ENCODE measurements at places on chromosomes 2 and 18. TPM values are rescaled to one million over a fixed set of nuclear protein-coding genes. Genes with fewer than 3 reads are reported as not detected.

Gene SCN7A
- 5.0 TPM for total RNA-seq

- DNase-seq: no peak
- H3K36me3 ChIP-seq: no peaks in the 10 kb centered on the region
- H3K4me3 ChIP-seq: no peak overlapping the region
- no peak overlapping the region for H3K27ac ChIP-seq
- no peaks in the 10 kb centered on the region for H3K4me1 ChIP-seq
Measured at GRCh38 chr2:99651930-99652670, 162.3 kb upstream of the REV1 start.

Gene SATB2
- total RNA-seq: 9.9 TPM

- no peak for DNase-seq
- H3K4me3 ChIP-seq: no peak overlapping the region
- no peaks in the 10 kb centered on the region for H3K36me3 ChIP-seq
- no peak overlapping the region for H3K27ac ChIP-seq
- H3K27me3 ChIP-seq: no peaks in the 10 kb centered on the region
- H3K4me1 ChIP-seq: no peaks in the 10 kb centered on the region
Measured at GRCh38 chr18:48616484-48617255, 77.8 kb downstream of the CTIF start.

GRCh38 chr2:21256006-21256405 lies 132.2 kb downstream of the TDRD15 start:
- DNase-seq: peak; percentile 66
- H3K27me3 ChIP-seq: no peaks in the 10 kb centered on the region
- H3K27ac ChIP-seq: no peak overlapping the region
- H3K36me3 ChIP-seq: no peaks in the 10 kb centered on the region
- no peak overlapping the region for H3K4me3 ChIP-seq

Gene ALKAL2
- 21.2 TPM for total RNA-seq

Gene SLC4A5
- total RNA-seq: 7.3 TPM

- no peaks in the 10 kb centered on the region for H3K27me3 ChIP-seq
- no peaks in the 10 kb centered on the region for H3K4me1 ChIP-seq
- H3K36me3 ChIP-seq: no peaks in the 10 kb centered on the region
- DNase-seq: no peak
- H3K4me3 ChIP-seq: no peak overlapping the region
Measured at GRCh38 chr2:234459401-234460009, 37.4 kb downstream of the ARL4C start.

Gene B3GNT7
- total RNA-seq: 6.7 TPM

Gene SGO2
- total RNA-seq: 1.7 TPM

- H3K4me3 ChIP-seq: no peak overlapping the region
- no peak overlapping the region for H3K27ac ChIP-seq
- no peak for DNase-seq
Measured at GRCh38 chr2:41414486-41415230, 633.2 kb upstream of the PKDCC start.

Gene BMP10
- not detected for total RNA-seq

DNA sequence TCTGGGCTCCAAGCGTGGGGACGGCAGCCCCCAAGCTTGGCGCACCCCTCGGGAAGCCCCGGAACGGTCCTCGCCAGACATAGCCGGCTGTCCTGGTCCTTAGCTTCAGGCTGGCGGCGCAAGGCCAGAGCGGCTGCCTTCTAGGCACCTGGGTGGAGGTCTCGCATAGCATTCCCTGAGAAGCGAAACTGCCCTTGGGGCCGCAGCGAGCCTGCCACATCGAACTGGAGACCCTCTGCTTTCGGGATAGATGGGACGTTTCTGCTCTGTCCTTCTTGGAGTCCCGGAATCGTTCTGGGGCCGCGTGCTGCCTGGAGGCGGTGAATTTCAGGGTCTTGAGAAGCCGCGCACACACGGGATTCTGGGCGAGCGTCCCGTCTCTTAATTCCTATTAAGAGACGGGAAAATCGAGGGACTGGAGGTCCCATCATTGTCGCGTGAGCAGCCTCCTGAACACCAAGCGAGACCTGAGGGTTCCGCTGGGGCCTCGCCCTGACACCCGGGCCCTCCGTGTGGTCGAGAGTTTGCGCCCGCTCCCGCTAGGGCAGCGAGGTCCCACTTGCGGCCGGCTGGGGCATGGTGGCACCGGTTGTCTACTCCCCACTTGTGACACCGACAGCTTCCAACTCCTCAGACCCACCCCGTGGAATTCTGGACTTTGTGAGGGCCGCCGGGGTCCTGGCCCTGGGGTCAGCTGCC lies 9.7 kb upstream of the EN1 start:
- no peaks in the 10 kb centered on the region for H3K27me3 ChIP-seq
- DNase-seq: no peak
- H3K4me3 ChIP-seq: no peak overlapping the region
- no peaks in the 10 kb centered on the region for H3K36me3 ChIP-seq
- no peak overlapping the region for H3K27ac ChIP-seq

Gene NPPC
- 0.49 TPM for total RNA-seq

Gene SPATA3
- total RNA-seq: not detected

- peaks cover 18% of the 10 kb centered on the region for H3K4me1 ChIP-seq
- no peaks in the 10 kb centered on the region for H3K27me3 ChIP-seq
- DNase-seq: no peak
- no peaks in the 10 kb centered on the region for H3K36me3 ChIP-seq
Measured at GRCh38 chr2:27792759-27793158, 21.2 kb downstream of the MRPL33 start.

GRCh38 chr2:217836901-217837491 lies 165.8 kb downstream of the TNS1 start:
- peak; percentile 84 for DNase-seq
- H3K36me3 ChIP-seq: no peaks in the 10 kb centered on the region
- H3K4me3 ChIP-seq: no peak overlapping the region
- H3K27ac ChIP-seq: no peak overlapping the region
- H3K4me1 ChIP-seq: no peaks in the 10 kb centered on the region

Gene C2orf69
- 11.0 TPM for total RNA-seq

DNA sequence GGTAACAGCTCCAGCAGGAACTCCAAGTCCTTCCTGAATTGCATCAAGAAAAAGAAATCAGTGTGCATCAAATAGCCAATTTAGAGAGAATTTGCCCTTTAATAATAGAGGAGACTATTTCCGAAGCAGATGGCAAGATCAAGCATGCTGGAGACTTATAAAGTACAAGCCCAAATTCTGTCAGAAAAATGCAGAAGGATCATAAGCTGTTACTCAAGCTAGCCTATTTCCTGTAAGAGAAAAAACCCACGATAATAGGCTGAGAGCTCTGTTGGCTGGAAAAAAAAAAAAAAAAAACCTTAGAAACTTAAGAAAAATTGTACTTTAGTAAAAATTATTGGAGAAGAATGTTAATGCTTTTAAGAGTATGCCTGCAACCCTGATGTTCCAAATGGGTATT lies 24.4 kb upstream of the ITM2C start:
- H3K4me3 ChIP-seq: no peak overlapping the region
- no peaks in the 10 kb centered on the region for H3K36me3 ChIP-seq
- no peaks in the 10 kb centered on the region for H3K27me3 ChIP-seq
- H3K4me1 ChIP-seq: no peaks in the 10 kb centered on the region
- no peak for DNase-seq

Gene INHA
- total RNA-seq: 0.55 TPM

Gene SGPP2
- total RNA-seq: not detected

Gene GPR155
- 6.8 TPM for total RNA-seq

Gene ALPG
- not detected for total RNA-seq

Gene TMEFF2
- total RNA-seq: not detected

GRCh38 chr18:23226930-23227725 lies 91.8 kb downstream of the CABLES1 start:
- H3K36me3 ChIP-seq: no peaks in the 10 kb centered on the region
- H3K4me1 ChIP-seq: peaks cover 5% of the 10 kb centered on the region
- H3K27me3 ChIP-seq: no peaks in the 10 kb centered on the region
- DNase-seq: peak; percentile 83
- H3K4me3 ChIP-seq: no peak overlapping the region

DNA sequence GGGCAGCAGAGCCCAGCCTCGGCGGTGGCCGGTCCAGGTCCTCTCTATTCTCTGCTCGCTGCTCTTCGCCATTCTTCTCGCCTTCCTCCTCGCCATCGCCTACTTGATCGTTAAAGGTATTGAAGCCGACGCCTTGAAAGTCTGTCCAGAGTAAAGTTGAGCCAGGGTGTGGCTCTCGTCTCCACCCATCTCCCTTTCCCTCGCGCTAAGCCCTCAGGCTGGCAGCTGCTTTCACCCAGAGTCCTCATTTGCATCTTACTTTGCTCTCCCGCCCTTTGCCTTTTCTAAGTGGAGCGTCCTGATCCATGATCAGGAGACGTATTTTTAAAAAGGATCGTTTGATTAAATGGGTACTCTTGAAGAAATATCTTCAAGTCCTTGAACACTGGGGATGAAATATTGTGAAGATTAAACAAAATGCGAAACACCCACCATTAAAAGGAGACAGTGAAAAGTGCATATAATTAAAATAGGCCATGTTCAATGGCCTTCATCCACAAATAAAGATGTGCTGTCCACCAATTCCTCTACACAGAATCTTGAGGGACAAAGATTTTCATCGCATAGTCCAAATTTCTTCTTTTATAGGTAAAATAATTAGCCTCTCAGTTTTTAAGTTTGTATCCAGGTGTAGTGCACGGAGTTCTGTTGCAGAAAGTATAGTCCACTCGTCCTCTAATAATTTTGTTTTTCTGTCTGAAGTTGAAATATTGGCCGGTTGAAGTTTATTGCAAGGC lies 657 bp downstream of the ARL6IP6 start:
- no peak for DNase-seq
- peak overlapping the region; percentile 62 for H3K4me3 ChIP-seq
- H3K27ac ChIP-seq: no peak overlapping the region
- H3K36me3 ChIP-seq: no peaks in the 10 kb centered on the region
- no peaks in the 10 kb centered on the region for H3K27me3 ChIP-seq

- no peaks in the 10 kb centered on the region for H3K27me3 ChIP-seq
- no peak overlapping the region for H3K27ac ChIP-seq
- H3K4me1 ChIP-seq: no peaks in the 10 kb centered on the region
- H3K36me3 ChIP-seq: no peaks in the 10 kb centered on the region
- no peak overlapping the region for H3K4me3 ChIP-seq
Measured at GRCh38 chr2:194661431-194661830, 995.6 kb upstream of the SLC39A10 start.

Gene TTC21B
- 31.8 TPM for total RNA-seq

DNA sequence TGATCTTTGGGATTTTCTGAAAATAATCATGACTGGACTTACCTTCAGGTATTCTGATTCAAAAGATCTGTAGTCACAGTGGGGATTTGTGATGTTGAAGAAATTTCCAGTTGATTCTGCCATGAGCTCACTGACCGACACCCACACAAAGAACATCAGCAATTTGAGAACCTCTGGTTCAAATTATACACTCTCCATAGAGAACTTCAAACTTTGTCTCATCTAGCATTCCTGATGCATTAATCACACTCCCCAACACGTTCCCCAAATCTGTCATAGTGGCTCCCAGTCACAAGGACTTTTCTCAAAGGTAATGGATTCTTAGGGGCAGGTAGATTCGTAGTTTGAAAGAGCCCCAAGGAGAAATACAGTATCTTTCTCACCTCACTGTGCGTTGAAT lies 584.3 kb downstream of the FBXO15 start:
- no peaks in the 10 kb centered on the region for H3K4me1 ChIP-seq
- DNase-seq: no peak
- H3K36me3 ChIP-seq: no peaks in the 10 kb centered on the region
- H3K27me3 ChIP-seq: no peaks in the 10 kb centered on the region
- H3K4me3 ChIP-seq: no peak overlapping the region
- H3K27ac ChIP-seq: no peak overlapping the region

DNA sequence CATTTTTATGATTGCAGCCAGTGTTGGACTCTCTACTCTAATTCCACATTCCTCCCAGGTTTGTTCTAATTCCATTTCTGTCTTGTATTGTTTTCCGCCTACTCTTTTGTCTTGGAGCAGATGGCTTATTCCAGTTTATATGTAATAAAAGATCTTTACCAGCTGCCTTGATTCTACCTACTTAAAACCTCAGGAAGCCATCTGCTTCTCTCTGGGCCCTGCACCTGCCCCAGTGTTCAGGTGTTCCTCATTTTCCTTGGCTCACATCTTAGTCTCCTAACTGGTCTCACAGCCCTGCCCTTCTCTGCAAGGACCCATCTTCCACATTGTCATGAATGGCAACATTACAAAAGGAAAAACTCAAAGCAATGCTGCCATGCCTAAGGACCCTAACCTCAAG lies 21.0 kb upstream of the IL37 start:
- no peak overlapping the region for H3K27ac ChIP-seq
- H3K4me1 ChIP-seq: no peaks in the 10 kb centered on the region
- no peaks in the 10 kb centered on the region for H3K27me3 ChIP-seq
- no peak for DNase-seq
- no peak overlapping the region for H3K4me3 ChIP-seq

- no peaks in the 10 kb centered on the region for H3K27me3 ChIP-seq
- DNase-seq: no peak
- H3K36me3 ChIP-seq: no peaks in the 10 kb centered on the region
- H3K4me3 ChIP-seq: no peak overlapping the region
Measured at GRCh38 chr2:145736871-145737270, 1217.0 kb upstream of the ZEB2 start.

Gene NAT8
- not detected for total RNA-seq

GRCh38 chr18:28984731-28985130 lies 807.8 kb upstream of the CDH2 start:
- H3K4me1 ChIP-seq: no peaks in the 10 kb centered on the region
- no peak overlapping the region for H3K27ac ChIP-seq
- H3K4me3 ChIP-seq: no peak overlapping the region
- no peaks in the 10 kb centered on the region for H3K36me3 ChIP-seq
- H3K27me3 ChIP-seq: no peaks in the 10 kb centered on the region

GRCh38 chr2:239677453-239678185 lies 276.8 kb upstream of the HDAC4 start:
- H3K27ac ChIP-seq: no peak overlapping the region
- DNase-seq: no peak
- H3K36me3 ChIP-seq: no peaks in the 10 kb centered on the region
- no peaks in the 10 kb centered on the region for H3K27me3 ChIP-seq
- H3K4me1 ChIP-seq: no peaks in the 10 kb centered on the region
- H3K4me3 ChIP-seq: no peak overlapping the region

GRCh38 chr2:45988879-45989278 lies 308.3 kb upstream of the EPAS1 start:
- H3K4me3 ChIP-seq: no peak overlapping the region
- H3K27ac ChIP-seq: no peak overlapping the region
- H3K36me3 ChIP-seq: no peaks in the 10 kb centered on the region
- H3K4me1 ChIP-seq: no peaks in the 10 kb centered on the region

DNA sequence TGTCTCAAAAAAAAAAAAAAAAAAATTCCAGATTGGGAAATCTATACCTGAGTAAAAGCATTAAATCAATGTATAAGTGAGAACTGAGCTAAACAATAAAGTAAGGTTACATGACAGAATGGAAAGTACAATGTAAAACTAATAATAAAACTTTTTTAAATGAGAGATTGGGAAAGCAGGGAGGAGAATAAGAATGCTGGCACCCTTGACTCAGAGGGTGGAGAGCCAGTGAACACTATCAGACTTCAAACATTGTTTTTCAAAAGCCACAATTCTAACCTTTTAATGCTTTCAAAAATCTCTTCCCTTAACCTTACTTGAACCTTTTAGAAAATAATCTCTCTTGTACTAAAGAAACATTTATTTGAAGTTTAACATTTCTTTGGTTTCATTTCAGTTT lies 63.5 kb downstream of the TBC1D8 start:
- no peaks in the 10 kb centered on the region for H3K36me3 ChIP-seq
- H3K4me3 ChIP-seq: no peak overlapping the region
- DNase-seq: no peak
- no peak overlapping the region for H3K27ac ChIP-seq
- H3K27me3 ChIP-seq: no peaks in the 10 kb centered on the region
